ENCODE measurements at places on chromosomes 6 and 20.

DNA sequence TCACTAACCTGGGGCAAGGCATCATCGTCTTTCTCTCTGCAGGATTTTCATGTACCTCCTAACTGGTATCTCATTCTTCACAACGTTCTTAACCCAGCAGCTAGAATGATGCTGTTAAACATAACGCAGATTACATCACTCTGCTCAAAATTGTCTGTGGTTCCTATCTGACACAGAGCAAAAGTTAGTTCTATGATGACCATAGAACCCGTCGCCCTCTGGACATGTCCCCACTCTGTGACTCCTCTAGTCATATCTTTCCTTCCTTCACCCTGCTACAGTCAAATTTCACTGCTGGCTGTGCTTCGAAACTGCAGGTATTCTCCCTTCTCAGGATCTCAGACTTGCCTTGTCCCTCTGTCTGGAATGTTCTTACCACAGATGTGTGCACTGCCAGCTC is 87.4 kb upstream of the TPD52L1 start:
- DNase-seq: no peak

DNA sequence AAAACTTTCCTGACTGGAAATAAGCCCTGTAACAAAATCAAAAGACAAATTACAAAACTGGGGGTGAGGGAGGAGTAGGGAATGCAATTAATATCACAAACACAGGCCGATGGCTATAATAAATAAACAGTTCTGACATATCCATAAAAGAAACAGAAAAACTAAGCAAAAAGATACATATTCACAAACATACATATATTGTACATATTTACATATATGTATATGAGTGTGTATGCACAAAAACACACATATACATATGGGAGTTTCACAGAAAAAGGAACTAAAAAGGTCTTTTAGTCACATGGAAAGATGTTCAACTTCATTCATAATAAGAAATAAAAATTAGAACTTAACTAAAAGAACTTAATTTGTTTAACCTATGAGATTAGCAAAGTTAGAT is 292.7 kb downstream of the TFAP2A start:
- no peak for DNase-seq

DNA sequence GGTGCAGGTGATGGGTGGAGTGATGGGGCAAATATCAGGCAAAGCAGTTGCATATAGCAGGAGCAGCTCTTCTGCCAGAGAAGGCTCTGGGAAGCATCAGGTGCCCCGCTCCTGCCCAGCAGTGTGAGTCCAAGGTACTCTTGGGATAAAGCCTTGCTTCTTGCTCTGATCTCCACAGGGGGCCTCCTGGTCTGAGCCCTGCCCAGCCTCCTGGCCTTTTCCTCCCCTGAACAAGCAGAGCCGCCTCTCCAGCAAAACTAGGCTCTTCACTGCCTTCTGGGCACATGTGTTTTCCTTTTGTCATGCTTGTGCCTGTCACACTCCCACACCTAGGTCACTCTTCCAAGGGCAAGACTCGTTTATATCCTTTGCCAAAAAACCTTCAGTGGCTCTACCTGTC is 34.3 kb downstream of the SIRPA start:
- DNase-seq: no peak

DNA sequence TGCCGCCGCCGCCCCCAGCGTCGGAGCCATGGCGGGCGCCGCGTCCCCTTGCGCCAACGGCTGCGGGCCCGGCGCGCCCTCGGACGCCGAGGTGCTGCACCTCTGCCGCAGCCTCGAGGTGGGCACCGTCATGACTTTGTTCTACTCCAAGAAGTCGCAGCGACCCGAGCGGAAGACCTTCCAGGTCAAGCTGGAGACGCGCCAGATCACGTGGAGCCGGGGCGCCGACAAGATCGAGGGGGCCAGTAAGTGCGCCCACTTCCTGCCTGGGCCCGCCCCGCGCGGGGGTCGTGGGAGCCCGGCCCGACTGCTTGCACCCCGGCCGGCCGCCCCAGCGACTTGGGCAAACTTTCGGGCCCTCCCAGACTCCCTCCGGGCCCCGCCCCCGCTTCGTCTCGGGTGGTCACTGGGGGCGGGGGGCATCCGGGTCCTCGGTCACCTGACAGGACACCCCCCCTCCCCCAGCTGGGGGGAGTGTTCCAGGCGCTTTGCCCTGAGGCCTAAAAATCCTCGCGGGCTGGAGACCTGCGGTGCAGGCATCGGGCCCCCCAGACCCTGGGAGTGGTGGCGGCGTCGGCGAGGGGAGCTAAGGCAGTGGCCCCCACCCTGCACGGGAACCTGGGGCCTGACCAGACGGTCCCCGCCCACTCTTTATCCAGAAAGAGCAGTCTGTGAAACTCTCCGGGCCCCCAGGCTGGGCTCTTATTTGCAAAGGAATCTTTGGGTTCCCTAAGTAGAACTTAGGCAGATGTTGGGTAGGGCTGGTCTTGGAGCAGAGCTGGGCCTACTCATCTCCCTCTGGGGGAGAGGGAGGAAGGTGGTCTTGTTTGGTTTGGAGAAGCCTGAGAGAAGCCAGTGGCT is 501 bp downstream of the PLCG1 start:
- peak; percentile 63 for DNase-seq

- no peak for DNase-seq
Observed at GRCh38 chr6:71252960-71253359, 35.7 kb upstream of the OGFRL1 start.

DNA sequence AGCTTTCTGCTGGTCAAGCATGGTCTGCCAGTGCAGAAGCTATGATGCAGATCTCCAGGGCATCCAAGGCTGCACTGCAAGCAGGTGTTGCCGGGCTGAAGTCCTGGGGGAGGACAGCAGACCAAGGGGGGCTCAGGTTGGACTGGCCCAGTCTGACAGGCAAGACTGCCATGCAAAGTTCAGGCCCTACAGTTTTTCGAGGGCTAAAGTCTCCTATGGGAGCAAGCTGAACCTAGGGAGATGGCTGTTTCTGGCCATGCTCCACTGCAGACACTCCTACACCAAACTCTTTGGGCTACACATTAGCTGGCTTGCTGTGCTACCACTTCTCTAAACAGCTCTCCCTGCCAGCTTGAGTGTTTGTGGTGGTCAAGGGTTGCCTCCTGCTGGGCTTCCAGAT is 130.0 kb upstream of the SYNCRIP start:
- DNase-seq: no peak

- no peak for DNase-seq
Observed at GRCh38 chr6:25944688-25945574, 14.4 kb upstream of the SLC17A2 start.

DNA sequence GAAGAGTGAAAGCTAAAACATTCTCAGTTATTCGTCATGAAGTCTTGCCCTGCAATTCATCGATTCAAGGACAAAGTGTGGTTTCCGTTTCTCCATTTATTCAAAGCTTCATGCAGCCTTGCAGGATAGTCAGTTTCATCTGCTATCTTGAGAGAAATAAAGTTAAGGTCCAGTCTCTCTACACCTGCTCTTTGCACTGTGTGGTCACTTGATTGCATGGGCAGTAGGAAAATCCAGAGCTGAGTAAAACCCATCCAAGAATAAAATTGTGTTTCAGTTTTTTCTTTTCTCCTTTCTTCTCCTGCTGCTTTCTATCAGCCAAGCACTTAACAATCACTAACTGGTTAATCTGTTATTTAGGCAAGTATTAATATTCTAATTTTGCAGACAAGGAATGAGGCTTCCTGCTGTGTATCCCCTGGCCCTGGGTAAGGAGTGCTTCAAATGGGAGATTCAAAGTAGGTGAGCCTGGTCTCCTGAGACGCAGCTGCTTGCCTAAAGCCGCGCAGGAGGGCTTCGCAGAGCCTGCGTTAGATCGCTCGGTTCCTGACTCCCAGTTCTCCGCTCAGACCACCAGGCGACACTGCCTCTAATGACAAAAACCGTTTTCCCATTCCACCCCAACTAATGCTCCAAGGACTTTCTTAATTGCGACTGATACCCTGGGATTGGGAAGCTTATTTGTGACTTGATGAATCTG is 808.3 kb downstream of the TFAP2A start:
- DNase-seq: no peak

GRCh38 chr20:25294459-25295385 is 46.8 kb downstream of the PYGB start:
- DNase-seq: peak; percentile 48
